ENCODE measurements at places on chromosomes 11 and 22.
A peak's percentile ranks its signal among the peaks of the same experiment; 100 is the strongest.

DNA sequence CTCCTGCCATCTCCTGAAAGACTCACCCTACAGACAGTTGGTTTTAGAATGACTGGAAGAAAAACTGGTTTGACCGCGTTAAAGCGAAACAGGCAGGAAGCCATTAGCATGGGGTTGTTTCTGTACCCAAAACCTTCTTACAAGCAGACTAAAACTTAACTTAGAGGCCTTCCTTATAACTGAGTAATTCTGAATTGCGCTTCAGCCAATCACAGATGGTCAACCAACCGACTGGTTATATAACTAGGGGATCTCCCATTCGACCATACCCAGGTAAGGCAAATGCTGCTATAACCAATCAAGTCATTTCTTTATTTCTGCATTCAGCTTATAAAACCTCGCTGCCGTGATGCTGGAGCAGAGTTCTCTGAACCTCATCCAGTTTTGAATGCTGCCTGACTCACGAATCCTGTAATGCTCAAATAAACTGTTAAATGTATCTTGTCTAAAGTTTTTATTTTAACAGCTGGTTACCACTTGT lies 87.8 kb upstream of the DRD2 start:
- no peak for DNase-seq

DNA sequence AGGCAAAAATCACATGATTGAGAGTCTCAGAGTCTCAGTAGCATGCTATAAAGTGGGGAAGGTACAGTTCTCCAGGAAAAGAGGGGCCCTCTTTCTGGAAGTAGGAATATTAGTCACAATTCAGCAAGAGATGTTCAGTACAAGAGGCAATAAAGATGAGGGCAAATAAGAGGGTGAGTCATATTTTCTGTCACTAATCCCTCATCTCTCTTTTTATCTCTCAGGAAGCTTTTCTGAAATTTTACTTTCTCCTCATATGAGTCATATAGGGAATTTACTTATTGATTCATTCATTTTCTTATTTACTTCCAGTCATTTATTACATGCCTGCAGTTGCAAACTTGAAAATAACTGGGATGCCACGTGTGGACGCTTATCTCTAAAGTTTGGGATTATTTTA lies 3.4 kb upstream of the NXPE1 start:
- no peak for DNase-seq

DNA sequence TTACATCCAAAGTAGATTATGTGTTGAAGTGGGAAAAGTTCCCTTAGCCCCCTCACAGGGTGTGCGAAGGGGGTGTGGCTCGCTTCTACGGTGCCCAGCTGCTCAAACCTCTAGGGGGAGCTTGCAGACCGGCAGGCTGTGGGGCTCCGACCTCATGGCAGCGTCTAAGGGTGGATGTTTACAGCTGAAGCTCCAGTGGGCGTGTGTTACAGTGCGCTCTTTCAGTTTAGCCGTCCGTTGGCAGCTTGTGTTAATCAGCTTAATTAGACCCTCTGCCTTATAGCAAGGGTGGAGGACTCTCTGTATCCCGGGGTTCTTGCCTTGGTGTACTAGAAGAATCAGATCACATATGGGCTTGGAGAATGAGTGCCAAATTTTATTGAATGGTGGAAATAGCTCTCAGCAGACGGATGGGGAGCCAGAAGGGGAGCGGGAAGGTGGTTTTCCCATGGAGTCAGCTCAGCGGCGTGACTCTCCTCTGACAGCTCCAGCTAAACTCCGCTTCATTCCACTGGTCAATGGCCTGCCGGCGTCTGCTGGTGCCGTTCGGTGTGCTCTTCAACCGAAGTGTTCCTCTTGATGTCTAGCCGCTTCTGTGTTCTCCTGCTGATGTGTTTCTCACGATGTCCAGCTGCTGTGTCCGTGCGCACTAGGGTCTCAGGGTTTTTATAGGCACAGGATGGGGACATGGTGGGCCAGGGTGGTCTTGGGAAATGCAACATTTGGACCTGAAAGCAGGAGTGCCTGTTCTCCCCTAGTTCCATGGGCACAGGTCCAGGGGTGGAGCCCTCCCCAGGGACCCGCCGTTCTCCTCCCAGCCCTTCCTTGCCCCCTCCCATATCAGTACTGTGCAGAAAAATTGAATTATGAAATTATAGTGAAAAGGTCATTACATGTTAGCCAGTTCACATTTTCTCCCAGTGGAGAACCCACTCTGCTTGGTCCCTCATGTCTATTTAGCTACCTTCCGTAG lies 28.6 kb upstream of the OR10G7 start:
- DNase-seq = no peak

GRCh38 chr11:5300251-5300650 lies 1.5 kb downstream of the OR51B4 start:
- DNase-seq = no peak

GRCh38 chr11:86632499-86633269 lies 39.7 kb downstream of the ME3 start:
- no peak for DNase-seq

- peak; percentile 71 for DNase-seq
Measured at GRCh38 chr11:45658292-45658991, 7.0 kb downstream of the CHST1 start.

DNA sequence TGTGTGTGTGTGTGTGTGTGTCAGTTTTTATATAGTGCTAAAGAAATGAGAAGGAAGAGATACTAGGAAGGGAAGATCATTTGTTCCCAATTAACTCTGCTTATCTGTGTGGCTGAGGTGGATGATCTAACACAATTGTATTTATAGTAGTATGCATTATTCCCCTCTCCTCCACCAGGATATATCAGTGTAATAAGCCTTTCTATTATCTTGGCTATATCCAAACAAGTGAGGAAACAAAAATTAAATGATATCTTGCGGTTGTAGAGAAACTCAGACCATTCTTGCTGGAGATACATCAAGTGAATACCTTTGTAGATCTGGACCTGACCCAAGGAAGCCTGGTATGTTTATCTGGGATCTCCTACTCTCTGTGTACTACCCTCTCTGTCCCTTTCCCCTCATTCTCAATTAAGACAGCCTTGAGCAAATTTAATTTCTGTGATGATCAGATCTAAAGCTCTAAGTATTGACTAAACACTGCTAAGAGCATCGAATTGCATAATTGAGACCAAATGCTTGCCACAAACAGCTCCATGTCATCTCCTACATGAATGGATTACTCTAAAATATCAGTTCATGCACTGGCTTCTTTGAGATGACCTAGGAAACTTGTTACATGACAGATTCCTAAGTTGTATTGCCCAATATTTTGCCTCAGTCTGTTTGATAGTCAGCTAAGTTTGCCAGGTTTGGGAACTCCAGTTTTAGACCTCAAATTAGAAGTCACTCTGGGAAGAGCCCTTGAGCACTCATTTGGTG lies 185.3 kb upstream of the CTSC start:
- DNase-seq = no peak

DNA sequence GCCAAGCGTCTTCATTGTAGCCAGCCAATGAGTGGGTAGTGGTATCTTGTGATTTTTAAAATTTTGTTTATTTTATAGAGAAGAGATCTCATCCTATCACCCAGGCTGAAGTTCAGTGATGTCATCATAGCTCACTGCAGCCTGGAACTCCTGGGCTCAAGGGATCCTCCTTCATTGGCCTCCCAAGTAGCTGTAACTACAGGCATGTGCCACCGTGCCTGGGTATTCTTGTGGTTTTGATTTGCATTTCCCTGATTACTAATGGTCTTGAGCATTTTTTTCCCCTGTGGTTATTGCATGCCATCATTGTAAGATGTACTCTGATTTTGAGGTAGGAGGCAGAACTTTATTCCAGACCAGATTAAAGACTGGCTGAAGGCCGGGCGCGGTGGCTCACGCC lies 2.4 kb upstream of the DENND6B start:
- no peak for DNase-seq

DNA sequence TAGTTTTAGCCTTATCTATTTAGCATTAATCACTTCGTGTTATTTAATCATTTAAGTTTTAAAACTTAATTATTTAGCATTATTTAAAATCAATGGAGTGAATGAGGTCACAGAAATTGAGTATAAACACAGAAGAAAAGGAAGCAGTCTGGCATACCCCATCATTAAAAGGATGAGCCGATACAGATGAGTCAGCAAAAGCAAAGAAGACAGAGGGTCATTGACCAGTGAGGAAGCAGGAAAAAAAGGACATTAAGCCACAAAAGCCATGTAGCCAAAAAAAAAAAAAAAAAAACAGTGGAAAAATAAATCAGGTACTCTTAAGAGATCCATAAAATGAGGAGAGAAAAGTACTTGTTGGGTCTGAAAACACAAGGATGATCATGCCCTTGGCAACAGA lies 71.5 kb downstream of the TYR start:
- DNase-seq = no peak

- DNase-seq = no peak
Measured at GRCh38 chr11:77205467-77206263, 77.6 kb downstream of the MYO7A start.

- no peak for DNase-seq
Measured at GRCh38 chr11:125777309-125777708, 1.3 kb downstream of the PATE2 start.
